ENCODE measurements at places on chromosomes 5 and 9.

DNA sequence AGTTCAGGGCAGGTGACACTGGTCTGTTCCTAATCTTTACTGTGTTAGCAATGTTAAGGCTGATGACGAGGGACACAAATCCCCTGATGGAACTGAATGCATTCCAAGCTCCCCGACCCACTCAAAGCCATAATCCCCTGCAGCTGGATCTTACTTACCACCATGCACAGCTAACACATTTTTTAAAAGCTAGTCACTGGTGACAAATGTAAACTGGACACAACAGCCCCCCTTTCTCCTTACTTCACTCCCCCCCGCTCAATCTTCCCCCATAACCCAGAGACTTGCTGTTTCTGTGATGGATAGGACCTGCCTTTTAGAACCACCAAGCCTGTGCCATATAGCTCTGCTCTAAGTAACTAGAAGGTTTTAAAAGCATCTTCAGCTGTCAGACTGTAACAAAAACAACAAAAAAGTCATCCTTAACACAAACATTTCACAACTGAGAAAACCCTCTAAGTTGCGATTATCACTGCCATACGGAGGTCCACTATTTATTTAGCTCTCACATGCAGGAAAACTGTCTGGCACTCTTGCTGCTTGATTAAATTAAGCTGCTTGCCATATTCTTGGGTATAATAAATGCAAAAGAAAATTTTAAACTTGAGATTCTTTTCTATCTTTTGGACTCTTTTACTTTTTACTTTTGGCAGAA is 44.4 kb downstream of the BNC2 start:
- no peak for DNase-seq

DNA sequence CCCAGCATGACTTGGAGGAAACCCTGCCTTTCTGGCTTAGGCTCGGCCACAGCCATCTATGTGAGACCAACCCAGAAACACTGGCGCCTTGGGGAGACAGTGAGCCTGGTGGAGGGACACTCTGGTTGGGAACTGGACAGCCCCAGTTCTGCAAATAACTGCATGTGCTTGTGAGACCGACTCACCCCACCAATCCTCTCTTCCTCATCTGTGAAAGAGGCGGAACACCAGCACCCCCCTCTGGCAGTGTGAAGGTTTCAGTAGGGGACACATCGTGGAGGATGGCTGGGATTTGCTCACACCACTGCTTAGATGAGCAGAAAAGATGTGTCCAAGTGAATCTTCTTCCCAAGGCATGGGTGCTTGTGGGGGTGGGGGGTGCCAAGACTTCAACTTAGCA is 43.4 kb upstream of the N4BP3 start:
- DNase-seq, result no peak

DNA sequence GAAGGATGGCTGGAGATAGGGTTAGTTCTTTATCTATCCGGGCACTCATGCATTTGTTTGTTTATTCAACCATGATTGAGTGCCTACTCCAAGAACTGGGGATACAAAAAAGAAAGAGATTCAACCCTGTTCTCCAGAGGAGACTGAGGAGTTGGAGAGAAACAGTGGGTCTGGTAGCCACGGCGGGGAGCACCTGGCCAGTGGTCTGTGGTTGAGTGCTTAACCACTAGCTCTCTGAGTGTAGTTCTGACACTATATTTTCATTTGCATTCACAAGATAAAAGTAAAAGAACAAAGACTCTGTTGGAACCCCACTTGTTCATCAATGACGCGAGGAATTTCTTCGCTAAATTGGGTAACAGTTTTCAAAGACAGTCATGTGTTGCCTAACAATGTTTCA is 295.5 kb upstream of the MSX2 start:
- no peak for DNase-seq

GRCh38 chr9:69923972-69924371 is 103.4 kb downstream of the CFAP95 start:
- DNase-seq, result no peak

- no peak for DNase-seq
These were observed 34.8 kb upstream of the RAPGEF1 start for GRCh38 chr9:131774636-131775035.

DNA sequence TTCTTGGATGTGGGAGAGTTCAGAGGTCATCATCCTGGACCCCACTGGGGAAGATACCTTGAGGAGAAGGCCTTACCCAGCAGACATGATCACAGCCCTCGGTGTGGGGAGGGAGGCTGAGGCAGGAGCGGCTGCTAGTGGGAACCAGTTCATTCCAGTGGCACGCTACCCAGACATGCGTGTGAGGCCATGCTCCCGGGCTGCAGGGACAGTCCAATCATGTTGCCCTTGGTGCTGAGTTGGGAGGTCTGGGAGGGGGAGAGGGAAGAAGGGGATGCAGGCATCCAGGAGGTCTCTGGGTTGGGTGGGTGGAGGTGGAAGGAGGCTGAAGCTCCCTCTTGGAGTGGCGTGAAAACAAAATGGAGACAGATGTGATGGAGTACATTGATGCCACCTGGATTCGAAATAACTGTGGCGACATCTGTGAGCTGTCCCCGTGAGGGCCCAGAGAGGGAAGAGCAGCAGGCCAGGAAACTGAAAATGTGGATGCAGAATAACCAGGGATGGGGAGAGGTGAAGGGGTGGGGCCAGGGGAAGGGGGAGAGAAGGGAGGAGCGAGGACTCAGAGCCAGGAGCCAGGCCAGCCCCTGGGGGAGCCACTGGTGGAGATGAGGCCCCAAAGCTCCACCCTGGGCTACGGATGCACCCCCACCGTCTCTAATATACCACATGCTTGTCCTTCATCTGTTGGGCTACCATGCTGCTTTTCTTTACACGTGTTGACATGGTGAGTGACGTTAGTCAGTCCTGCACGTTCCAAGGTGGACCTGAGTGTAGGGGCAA is 16.2 kb downstream of the NDUFS6 start:
- DNase-seq, result peak; percentile 24

GRCh38 chr9:75930190-75930589 is 39.7 kb downstream of the PCSK5 start:
- no peak for DNase-seq

- DNase-seq, result peak; percentile 39
These were observed 4.8 kb upstream of the PLGRKT start for GRCh38 chr9:5442400-5443011.

DNA sequence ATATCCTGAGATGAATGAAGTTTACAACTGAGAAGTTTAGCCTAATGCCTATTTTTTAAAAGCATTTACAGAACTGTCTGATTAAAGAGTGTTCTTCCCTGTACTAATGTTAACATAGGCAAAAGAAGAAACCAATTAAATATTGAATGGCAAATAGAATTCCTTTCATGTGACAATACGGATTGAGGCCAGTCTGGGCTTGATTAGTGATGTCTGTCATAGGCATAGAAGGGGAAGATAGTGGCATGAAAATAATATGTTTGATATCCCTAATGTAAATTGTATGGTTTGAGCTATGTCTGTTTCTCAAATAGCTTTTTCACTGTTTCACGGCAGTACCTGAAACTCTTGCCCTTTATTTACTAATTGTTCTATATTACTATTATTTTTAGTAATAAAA is 443.1 kb upstream of the CLINT1 start:
- DNase-seq, result no peak

DNA sequence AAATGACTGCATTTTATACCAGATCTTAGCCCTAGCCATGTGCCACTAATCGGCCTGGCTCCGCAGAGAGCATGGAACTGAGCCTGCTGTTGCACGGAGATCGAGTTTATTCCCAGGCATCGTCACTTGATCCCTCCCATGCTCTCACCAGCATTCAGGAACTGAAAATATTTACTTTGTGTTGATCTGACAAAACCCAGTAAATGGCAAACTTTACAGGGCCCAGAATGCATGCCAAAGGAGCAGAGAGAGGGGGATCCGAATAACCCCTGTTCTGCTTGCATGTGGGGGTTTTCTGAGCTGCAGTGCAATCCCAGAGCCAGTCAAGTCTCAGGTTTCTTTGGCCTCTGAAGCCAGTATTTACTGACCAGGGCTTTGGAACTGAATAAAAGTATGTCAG is 87.3 kb downstream of the GAS1 start:
- DNase-seq, result no peak

DNA sequence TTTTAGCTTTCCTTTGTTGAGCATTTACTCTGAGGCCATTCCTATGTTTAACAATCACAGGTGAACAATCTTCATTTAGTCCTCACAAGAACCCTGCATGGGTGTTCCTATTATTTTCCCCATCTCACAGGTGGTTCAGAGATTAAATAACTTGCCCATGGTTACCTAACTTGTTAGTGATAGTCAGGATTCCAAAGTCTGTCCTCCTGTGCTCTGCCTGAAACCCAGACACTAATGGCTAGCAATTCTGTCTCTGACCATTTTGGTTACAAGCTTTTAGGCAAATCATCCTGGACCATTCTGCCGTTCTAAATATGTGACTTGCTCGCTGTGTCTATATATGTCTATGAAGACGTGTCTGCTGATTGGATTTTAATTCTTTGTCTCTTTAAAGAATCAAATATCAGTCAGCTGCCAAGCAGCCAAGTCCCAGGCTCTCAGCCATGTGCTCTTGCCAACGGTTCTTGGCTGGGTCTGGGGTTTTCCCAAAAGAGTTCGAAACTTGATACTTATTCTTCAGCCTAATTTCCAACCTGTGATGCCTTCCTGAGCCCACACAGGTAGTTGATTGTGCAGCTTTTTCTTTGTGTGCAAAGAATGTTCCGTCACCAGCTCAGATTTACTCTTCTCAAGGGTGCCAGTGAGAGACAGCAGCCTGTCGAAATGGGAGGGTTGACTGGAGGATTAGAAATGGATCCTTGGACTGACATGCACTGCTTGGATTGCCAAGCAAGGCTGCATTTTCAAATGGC is 121.7 kb downstream of the NREP start:
- no peak for DNase-seq

DNA sequence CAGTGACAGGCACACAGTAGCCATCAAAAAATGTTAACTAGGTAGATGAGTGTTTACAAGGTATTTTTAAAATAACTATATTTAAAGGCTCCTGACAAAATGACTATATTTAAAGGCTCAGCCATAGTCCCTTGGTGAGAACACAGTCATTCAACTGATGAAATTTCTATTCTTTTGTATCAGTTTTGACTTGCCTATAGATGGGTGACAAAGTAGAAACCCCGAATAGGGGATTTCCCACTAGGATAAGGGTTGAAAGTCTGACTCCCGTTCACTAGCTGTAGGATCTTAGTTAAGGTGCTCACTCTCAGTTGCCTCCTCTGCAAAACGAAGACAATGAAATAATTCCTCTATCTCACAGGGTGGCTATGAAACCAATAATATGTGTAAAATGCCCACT is 218.2 kb downstream of the TSSK1B start:
- no peak for DNase-seq

GRCh38 chr5:125254267-125254666 is 507.8 kb upstream of the ZNF608 start:
- DNase-seq, result no peak

- no peak for DNase-seq
These were observed 91.6 kb downstream of the ANKH start for GRCh38 chr5:14779975-14780374.

DNA sequence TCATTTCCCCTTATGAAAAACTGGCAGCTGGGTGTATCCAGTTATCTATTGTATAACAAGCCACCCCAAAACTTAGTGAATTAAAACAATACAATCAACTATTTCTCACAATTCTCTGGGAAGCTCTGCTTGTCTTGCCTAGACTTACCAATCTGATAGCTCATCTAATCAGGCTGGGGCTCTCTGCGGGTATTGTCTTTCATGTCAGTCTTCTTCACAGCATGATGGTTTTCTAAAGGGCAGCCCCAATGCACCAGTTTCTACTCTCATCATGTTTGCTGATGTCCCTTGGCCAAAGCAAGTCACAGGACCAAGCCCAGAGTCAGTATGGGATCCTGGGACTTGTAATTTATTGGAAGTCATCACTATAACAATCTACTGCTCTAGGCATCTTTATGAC is 433.5 kb downstream of the KIAA0825 start:
- no peak for DNase-seq

DNA sequence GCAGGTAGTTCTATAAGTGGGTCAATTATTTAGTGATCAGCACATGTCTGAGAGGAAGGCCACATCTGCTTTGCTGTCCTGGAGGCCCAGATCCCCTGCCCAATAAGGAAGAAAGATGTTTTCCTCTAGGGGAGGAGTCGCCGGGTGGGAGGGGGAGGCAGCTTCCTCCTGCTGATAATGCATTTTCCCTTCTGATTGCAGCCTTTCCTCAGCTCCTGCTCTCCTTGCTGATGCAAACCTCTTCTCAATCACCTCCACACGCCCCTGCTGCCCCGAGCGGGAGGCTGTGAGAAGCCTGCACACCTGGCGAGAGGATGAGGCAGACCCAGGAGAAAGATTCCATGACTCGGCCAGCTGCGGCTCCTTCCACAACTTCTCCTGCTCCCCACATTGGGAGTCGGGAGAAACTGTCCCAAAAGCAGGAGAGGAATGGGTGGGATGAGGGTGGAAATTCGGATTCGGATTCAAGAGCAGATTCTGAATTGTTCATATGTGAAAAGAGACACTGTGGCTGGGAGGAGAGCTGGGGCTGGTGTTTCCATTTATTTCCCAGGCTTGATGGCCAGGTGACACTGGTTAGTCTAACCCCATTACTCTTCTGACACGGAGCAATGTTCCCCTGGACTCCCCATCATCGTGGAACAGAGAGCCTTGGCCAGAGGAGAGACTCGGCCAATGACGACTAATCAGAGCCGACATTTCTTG is 6.8 kb upstream of the NTNG2 start:
- no peak for DNase-seq

DNA sequence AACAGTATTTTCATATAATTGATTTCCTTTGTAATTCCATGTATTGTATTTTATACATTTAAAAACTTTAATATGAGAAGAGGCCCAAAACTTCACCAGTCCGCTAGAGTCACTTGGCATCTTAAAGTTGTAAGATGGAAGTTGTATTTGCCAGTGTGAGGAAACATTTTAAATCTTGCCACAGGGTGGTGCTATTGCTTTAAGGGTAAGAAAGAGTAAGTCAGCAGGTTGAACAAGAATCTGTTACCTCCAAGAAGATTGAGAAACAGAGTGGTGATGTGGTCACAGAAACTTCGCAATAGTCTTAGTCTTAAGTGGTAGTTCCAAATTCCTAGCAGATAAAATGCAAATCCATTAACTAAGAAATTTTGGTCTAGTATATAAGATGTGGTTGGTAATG is 39.8 kb upstream of the RANBP6 start:
- no peak for DNase-seq

DNA sequence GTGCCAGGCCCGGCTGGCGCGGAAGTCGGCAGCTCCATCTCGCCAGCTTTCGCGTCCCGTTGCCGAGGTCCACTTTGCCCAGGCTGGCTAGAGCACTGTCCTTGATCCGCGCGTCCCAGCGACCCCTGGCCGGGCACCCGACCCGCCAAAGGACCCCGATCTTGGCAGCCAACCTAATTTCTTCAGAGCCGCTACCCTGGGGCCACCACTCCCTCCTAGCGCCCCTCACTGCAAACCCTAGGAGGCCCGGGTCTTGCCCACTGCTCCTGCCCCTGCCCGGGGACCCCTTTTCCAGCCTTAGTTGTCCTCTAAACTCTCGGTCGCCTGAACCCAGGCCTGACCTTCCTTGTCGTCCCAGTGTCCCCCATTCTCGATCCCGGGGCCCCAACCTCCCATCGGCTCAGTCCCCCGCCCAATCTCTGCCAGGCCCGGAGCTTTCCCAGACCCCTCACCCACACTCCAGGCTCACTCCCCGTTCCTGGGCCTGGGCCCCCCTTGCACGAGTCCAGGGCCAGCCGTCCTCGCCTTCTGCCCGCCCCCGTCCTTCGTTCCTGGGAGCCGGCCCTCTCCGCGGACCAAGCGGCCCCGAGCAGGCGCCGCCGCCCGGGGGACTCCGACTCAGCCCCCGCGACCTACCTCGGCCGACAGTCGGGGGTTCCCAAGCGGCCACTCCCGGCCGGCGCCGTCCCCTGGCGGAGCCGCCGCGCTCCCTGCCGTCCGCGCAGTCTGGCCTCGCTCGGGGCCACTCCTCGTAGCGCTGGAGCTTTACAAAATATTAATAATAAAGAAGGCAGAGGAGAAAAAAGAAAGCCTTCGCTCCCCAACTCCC is 701 bp upstream of the LMX1B start:
- DNase-seq, result no peak

Measured in dorsolateral prefrontal cortex (tissue), 122 donors.